Panc1 (cell line): ENCODE measurements at places on chromosomes 12 and 14. TPM values are rescaled to one million over a fixed set of nuclear protein-coding genes. Genes with fewer than 3 reads are reported as not detected.

DNA sequence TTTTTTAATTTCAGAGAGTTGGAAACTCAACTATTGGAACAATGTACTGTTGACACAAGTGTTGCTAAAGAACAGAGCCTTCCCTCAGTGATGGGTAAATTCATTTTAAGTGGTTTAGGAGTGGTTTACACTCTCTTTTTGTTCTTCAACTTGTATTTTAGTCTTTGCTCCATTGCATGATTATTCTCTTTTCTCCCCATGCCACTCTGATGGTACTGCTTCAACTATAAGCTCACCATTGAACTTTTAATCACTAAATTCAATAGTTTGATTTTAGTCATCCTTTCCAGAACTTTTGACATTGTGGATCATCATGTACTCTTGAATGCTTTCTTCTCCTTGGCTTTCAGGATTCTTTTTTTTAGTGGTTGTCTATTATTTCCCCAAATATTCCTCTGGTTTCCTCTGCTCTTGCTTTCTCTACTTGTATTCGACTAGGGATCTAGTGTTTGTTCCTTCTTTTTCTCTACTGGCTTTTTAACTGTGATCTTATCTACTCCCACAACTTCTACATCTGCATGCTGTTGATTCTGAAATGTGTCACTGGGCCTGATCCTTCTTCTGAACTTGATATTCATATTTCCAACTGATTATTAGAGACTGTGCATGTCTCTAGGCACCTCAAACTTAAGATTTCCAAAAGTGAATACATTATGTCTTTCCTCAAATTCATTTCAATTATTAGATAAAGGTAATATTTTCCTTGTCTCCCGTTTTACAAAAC is 15.4 kb downstream of the ACTR10 start:
- DNase-seq = no peak

DNA sequence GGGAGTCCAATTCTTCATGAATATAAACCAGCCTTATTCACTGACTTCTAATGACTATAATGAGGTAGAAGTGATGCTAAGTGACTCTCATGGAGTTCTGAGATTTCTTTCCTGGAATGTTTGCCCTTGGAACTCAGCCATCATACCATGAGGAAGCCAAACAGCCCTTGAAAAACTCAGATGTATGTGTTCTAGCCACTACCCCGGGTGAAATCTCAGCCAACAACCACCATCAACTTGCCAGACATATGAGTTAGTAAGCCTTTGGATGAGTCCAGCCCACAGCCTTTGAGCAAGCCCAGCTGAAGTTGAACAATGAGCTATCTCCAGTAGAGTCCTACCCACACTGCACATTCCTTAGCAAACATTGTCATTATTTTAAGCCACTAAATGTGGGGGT is 149.5 kb downstream of the SLC6A15 start:
- no peak for DNase-seq

DNA sequence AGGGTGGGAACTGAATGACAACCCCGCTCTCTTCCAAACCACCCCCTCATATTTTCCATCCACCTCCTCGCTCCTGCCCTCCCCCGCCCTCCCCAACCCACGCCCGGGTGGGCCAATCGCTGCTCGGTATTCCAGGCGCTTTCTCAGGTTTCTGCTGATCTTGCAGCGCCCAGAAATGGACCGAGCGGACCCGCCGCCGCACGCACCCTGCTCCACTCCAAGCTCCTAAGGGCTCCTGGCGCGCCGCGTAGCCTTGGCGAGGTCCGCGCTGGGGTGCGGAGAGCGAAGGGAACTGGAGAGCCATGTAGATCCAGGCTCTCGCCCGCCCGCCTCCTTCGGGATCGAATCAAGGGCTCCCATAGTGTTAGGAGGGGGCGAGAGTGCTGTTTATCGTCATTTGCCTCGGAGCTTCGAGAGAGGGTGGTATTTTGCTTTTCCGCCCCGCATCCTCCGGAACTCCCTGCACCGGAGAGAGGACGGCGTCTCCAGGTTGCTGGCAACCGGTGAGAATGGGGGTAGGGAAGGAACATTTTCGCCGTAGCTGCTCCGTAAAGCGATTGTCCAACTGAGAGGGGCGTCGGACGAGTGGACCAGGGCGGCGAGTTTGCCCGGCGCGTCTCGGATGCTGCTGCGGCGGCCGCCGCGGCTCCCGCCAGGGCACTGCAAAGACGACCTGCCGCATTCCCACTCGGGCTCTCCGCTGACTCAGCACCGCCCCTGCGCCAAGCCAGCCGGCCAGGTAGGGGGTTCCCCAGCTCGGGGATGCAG is at the start of gene KCNA1:
TSS of gene KCNA1 (plus strand) at position 172 of the 768 bp plus-strand sequence. CDS start 1,474 bp downstream, outside the sequence.
- DNase-seq = no peak

DNA sequence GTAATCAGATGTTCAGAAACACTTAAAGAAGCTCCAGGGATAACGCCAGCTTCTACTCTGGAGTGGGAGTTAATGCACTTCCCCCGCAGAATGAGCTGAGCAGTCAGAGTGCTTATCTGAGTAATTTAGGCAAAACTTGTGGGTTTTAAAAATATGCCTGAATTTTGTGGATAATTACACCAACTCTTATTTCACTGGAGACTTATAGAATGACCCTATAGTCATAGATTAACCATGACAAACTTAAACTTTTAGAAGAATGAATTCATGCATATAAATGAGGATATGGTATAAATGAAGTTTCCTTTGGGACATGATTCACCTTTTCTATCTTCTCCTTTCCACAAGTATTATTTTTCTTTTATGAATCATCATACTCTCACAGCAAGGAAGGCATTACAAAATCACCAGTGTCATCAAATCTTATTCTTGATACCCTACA is 241.1 kb upstream of the FBXO33 start:
- DNase-seq = no peak

- no peak for DNase-seq
These were observed 227.9 kb downstream of the GPHN start for GRCh38 chr14:66735853-66736252.

GRCh38 chr12:88298761-88299242 is 156.7 kb downstream of the TMTC3 start:
- no peak for DNase-seq

GRCh38 chr14:94227029-94227428 is 52.9 kb downstream of the PPP4R4 start:
- no peak for DNase-seq

GRCh38 chr12:89474615-89475014 is 50.0 kb downstream of the GALNT4 start:
- DNase-seq = no peak

DNA sequence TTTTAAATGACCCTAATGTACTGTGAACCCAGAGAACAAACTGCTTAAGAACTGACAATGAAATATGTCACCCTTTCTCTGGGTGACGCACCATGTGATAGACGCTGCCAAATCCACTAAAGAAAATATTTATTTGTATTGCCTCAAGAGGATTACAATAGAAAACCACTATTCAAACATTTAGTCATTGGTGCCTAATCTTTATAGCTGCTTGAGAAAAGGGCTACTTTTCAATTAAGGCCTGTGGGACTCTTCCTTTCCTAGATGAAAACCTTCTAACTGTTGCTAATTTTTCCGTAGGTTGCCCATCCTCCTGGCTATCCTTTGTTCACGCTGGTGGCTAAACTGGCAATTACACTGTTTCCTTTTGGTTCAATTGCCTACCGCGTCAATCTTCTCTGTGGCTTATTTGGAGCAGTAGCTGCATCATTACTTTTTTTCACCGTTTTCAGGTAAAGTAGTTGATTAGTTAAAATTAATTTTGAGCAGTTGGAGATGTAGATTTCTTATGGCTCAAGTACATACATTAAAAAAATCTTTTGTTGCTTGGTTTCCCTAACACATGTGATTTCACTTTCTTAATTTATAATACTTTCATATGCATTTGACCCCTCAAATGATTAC is 6.0 kb downstream of the TMEM260 start:
- DNase-seq = peak; percentile 18

- DNase-seq = no peak
These were observed 183.0 kb downstream of the MED13L start for GRCh38 chr12:116094475-116094874.

DNA sequence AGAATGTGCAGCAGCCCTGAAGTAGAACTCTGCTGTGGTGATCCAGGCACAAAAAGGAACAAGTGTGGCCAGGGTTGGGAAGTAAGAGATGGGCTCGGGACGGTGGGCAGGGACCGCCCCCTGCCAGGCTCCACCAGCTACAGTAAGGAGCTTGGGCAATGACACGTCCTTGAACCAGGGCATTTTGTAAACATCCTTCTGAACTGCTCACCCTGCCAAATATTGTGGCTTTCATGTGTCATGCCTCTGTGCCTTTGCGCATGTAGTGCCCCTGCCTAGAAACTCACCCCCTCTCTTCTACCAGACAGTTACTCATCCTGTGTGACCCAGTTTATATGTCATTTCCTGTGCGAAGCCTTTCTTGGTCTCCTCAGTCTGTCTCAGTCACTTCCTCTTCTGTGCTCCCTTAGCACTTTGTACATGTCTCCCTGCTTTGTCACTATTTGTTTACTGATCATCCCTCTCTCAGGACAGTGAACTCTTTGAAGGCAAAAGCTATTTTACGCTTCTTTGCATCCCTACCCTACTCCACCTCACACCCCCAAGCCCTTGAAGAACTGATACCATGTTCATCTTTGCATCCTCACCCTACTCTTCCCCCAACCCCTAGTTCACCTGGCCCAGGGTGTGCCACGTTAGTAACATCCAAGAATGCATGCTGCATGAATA is 108.9 kb upstream of the PLEKHG7 start:
- DNase-seq = peak; percentile 61

DNA sequence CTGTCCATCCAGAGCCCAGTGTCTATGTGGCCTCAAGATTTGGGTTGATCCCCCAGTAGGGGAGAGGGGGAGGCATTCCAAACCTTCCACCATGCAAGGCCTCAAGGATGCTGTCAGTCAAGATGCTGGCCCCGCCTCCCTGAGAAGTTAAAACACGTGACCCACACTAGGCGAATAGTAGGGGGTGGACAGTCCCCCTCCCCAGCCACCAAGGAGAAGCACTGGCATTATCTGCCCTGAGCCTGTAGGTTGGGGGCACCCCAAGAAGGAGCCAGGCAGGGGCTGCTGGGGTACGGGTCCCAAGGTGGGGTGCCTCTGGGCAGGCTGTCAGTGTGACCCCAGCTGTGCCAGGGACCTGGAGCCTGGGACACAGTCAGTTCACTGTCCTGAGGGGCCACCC is 2.3 kb downstream of the SLC25A29 start:
- DNase-seq = no peak

DNA sequence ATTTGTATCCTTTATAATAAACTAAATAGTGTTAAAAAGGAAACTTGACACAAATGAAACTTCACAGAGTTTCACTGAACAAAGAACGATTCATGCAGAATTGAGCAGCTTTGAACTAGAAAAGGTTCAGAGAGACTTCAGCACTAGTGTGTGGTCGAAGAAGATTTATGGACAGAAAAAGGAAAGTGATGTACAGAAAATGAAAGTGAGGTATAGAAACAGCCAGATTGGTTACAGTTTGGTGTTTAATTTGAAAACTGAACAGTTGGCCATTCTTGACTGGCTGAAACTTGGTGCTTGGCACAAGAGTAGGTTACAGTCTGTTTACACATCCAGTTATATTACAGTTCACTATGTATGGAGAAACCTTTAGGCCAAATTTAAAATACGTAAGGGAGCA is 207.1 kb downstream of the GALC start:
- no peak for DNase-seq

DNA sequence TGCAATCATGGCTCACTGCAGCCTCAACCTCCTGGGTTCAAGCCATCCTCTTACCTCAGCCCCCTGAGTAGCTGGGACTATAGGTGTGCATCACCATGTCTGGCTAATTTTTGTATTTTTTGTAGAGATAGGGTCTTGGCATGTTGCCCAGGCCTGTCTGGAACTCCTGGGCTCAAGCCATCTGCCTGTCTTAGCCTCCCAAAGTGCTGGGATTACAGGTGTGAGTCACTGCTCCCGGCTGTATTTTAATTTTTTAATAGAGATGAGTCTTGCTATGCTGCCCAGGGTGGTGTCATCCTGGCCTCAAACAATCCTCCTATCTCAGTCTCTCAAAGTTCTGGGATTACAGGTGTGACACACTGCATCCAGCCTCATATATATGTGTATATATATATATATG is 31.7 kb upstream of the GPRC5A start:
- no peak for DNase-seq

- peak; percentile 54 for DNase-seq
These were observed 40.9 kb upstream of the CAPRIN2 start for GRCh38 chr12:30795410-30796312.

Gene CARMIL3
- total RNA-seq = 0.15 TPM

Gene CLEC6A
- not detected for total RNA-seq

Gene YEATS4
- 20.9 TPM for total RNA-seq

Gene HRK
- total RNA-seq = 0.44 TPM

Gene SLC25A21
- 2.1 TPM for total RNA-seq

Gene NPFF
- not detected for total RNA-seq

Gene KRR1
- total RNA-seq = 161 TPM

Gene PPM1H
- total RNA-seq = 22.9 TPM
